T-helper 9 cell (primary cell): ENCODE measurements at places on chromosomes 13 and 19.
A peak's percentile ranks its signal among the peaks of the same experiment; 100 is the strongest.

DNA sequence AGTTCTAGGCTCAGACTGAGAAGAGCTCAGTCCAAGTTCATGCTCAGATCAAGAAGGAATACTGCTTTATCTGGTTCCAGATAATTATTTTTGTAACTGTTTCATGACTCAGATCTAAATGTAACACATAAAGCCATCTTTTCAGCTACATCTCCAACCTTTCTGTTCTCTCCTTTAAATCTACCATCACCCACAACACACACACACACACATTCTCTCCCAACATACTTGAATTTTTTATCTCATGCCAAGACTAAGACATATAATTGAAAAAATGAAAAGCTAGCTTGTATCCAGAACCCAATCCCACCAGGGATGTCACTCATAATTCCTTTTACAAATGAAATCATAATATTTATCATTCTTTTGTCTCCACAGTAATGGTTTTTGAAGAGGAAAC, 7.6 kb downstream of the KATNAL1 start:
- DNase-seq = no peak

- no peak for DNase-seq
Observed at GRCh38 chr13:32515246-32515645, 23.3 kb downstream of the N4BP2L2 start.

GRCh38 chr13:30882026-30882850, 23.8 kb upstream of the MEDAG start:
- DNase-seq = no peak

- no peak for DNase-seq
Observed at GRCh38 chr19:4482721-4483364, 10.7 kb downstream of the HDGFL2 start.

- DNase-seq = no peak
Observed at GRCh38 chr13:47859165-47859564, 141.9 kb downstream of the SUCLA2 start.

DNA sequence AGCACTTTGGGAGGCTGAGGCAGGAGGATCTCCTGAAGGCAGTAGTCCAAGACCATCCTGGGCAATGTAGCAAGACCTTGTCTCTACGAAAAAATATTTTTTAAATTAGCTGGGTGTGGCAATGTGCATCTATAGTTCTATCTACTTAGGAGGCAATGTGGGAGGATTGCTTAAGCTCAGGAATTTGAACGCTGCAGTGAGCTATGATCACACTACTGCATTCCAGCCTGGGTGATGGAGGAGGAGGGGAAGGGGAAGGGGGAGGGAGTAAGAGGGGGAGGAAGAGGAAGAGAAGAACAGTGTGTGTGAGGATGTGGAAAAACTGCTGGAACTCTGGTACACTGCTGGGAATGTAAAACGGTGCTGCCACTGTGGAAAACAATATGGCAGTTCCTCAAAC, 9.2 kb upstream of the CLIP3 start:
- no peak for DNase-seq

DNA sequence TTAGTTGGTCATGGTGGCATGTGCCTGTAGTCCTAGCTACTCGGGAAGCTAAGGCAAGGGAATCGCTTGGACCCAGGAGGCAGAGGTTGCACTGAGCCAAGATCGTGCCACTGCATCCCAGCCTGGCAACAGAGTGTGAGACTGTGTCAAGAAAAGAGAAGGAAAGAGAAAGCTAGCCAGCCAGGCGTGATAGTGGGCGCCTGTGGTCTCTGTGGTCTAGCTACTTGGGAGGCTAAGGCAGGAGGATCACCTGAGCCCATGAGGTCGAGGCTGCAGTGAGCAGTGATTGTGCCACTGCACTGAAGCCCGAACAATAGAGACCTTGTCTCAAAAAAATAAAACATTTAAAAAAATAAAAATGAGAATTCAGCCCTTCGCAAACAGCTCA, 33.3 kb downstream of the TIMM13 start:
- DNase-seq = no peak

DNA sequence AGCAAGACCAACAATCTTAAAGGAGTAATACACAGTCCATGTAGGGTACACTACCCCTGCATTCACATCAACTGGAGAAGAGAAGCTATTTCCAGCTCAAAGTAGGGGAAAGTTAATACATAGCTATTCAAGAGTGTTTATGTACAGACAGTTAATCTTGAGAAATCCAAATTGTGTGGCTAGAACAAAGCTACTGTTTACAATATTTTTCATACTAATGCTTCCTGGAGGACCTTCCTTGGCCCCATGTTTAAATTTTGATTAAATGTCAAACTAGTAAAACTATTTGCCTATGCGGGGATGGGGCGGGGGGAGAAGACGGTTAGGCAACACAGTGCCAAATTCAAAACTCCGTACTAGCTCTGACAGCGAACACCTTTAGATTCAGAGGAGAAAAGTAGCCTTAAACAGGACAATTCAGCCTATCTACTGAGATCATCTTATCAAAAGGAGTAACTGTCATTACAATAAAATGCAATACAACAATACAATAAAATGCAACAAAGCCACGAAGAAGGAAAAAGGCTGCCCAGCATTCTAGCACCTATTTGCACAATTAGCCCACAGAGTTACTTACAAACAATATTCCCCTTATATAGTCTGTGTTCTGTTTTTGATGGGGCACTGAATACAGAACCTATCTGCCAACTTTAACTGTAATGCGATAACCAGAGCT, 29.1 kb downstream of the BRD4 start:
- DNase-seq = no peak

DNA sequence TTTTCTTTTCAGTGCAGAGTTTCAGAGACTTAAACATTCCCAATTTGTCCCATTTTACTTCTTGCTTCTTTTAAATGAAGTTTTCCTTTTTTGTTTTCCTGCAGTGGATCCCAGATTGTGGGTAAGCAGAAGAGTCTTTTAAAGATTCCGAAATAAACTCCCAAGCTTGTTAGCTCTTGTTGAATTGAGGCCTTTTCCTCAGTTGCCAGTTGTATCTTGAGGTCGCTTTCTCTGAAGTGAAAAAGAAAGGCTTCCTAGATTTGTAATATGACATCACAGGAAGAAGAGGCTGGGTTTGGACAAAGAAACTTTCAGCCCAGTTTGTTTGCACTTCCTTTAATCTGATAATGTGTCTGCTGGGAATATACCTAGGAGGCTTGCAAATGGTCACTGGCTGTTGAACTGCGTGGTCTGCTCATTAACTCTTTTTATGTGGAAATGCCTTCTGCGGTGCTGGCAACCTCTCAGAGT, at the start of gene LPAR6:
Gene LPAR6 (minus strand): TSS at position 233 of the 471 bp plus-strand sequence. CDS start 690 bp downstream, outside the sequence.
- no peak for DNase-seq

GRCh38 chr13:112995395-112996191, 26.6 kb downstream of the MCF2L start:
- DNase-seq = no peak

DNA sequence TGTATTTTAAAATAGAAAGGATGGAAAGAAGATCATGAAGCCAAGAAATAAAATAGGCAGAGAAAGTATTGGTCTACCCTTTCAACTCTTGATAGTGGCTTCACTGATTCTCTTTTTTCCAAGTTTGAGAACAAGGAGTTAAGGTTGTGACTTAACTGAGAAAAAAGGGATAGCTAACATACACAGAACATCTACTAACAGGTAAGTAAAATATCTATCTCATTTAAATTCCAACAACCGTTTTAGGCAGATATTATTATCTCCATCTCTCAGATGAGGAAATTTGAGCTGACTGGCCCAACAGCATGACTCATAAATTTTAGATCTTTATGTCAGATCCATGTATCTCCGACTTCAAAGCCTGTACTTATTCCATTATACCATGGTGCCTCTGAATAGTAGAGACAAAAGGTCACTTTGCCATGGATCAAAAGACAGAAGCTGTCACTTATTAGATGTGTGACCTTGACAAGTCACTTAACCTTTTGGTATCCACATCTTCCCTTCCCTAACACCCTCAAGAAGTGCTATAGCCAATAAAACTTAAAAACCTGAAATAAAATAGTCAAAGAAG, 152.1 kb downstream of the DACH1 start:
- no peak for DNase-seq

DNA sequence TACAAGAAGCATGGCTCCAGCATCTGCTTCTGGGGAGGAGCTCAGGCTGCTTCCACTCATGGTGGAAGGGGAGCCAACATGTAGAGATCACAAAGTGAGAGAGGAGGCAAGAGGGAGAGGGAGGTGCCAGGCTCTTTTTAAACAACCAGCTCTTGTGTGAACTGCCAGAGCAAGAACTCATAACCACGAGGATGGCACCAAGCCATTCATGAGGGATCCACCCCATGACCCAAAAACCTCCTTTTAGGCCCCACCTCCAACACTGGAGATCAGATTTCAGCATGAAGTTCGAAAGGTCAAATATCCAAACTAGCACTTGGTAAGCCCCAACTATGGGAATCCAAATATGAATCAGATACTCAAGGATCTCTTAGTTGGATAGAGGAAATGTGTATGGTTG, 131.2 kb downstream of the RXFP2 start:
- DNase-seq = no peak

DNA sequence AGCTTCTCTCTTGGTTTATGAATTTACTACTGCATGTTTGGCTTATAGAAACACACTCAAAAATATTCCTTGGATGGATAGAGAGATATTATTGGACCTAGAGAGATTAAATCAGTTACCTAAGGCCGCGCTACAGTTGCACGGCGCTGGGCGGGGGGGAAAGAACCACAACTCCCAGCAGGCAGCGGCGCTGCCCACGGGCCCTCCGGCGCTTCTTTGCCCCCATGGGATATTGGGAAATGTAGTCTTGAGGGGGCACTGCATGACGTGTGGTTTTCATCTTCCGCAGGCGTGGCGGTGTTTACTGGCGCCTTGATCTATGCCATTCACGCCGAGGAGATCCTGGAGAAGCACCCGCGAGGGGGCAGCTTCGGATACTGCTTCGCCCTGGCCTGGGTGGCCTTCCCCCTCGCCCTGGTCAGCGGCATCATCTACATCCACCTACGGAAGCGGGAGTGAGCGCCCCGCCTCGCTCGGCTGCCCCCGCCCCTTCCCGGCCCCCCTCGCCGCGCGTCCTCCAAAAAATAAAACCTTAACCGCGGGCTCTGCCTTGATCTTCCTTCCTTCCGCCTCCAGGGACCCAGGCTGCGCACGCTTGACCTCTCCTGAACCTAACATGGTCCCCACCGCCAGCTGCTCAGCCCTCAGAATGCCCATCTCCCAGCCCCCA, 4.8 kb downstream of the EMP3 start:
- DNase-seq = peak; percentile 72

GRCh38 chr13:32746474-32746873, 160.2 kb downstream of the PDS5B start:
- no peak for DNase-seq

GRCh38 chr13:100491164-100491842, 97.3 kb downstream of the GGACT start:
- no peak for DNase-seq

- no peak for DNase-seq
Observed at GRCh38 chr13:91372911-91373310, 25.4 kb downstream of the MIR17HG start.

DNA sequence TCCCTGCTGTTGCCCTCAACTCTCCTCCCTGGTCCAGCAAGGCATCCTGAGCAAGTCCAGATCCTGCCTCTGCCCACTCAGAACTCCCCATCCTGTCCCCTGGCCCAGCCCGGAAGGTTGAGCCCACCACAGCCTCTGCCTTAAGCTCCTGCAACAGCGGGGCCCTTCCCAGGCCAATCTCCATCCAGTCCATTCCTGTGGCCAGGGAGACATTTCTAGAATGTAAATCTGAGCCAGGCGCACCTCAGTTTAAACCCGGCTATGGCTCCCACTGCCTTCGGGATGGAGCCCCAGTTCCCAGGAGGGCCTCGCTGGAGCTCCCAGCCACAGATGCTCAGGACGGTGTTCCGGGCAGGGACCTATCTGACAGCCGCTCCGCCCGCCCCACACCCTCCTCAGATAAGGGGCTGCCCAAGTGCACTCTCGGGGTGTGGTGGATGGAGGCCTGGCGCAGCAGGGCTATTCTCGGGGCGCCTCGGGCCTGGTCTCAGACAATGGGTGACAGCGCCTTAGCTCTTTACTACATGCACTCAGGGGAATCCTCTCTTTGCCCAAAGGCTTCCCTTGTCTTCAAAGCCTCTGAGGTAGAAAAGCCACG, 5.3 kb downstream of the TRAPPC6A start:
- DNase-seq = no peak

GRCh38 chr19:15280048-15280725, 47.9 kb upstream of the EPHX3 start:
- no peak for DNase-seq

GRCh38 chr19:53971673-53972072, 8.9 kb downstream of the CACNG8 start:
- no peak for DNase-seq
